ENCODE measurements at places on chromosomes 1 and 21.

- no peak for DNase-seq
Observed at GRCh38 chr1:198088360-198089071, 68.3 kb upstream of the NEK7 start.

DNA sequence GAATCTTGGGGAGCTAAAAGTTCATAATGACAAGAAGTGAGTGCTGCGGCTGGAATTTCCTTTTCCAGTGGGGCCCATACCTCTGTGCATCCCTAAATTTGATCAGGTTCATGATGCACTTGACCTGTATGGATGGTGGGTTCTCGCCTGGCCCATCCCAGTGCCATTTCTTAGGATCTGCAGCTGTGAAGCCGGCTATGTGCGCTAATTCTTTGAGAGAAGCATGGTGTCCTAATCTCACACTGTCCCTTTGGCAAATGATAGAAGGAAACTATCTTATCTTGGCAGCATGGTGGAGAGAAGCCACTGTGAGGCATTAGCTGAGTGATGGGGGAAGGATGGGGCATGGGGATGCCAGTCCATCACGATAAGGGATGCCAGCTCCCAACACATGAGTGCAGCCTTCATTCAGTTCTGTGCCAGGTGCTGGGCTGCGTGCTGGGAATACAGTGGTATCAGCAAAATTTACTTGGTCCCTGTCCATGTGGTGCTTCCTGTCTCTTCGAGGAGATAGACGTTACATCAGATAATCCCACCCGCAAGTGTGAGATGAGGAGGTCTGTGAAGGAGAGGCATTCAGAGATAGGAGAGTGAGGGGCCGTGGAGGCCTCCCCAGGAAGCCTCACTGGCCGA, 30.5 kb downstream of the STUM start:
- DNase-seq = no peak

DNA sequence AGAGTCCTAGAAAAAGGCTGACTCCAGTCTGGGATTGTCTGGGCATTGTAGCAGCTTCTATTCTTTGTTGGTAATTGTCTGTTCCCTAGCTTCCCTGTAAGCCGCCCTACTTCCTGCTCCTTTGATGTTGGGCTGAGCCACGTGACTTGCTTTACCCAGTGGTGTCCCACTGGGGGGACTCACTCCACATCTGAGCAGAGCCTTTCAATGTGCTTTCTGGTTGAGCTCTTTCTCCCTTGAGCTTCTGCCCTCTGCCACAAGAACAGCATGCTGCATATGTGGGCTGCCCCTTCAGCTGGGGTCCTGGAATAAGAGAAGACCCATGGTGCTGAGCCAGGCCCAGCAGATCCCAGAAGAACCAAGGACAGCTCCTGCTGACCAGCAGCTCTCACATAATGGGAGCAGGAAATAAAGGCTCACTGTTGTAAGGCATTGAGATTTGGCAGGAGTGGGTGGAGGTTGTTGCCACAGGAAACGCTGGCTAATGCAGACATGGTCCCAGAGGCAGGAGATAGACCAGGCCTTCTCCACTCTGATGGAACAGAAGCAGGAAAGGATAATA, 276.3 kb upstream of the GJB5 start:
- DNase-seq = no peak

- DNase-seq = no peak
Observed at GRCh38 chr21:42163511-42163863, 55.5 kb upstream of the ABCG1 start.

DNA sequence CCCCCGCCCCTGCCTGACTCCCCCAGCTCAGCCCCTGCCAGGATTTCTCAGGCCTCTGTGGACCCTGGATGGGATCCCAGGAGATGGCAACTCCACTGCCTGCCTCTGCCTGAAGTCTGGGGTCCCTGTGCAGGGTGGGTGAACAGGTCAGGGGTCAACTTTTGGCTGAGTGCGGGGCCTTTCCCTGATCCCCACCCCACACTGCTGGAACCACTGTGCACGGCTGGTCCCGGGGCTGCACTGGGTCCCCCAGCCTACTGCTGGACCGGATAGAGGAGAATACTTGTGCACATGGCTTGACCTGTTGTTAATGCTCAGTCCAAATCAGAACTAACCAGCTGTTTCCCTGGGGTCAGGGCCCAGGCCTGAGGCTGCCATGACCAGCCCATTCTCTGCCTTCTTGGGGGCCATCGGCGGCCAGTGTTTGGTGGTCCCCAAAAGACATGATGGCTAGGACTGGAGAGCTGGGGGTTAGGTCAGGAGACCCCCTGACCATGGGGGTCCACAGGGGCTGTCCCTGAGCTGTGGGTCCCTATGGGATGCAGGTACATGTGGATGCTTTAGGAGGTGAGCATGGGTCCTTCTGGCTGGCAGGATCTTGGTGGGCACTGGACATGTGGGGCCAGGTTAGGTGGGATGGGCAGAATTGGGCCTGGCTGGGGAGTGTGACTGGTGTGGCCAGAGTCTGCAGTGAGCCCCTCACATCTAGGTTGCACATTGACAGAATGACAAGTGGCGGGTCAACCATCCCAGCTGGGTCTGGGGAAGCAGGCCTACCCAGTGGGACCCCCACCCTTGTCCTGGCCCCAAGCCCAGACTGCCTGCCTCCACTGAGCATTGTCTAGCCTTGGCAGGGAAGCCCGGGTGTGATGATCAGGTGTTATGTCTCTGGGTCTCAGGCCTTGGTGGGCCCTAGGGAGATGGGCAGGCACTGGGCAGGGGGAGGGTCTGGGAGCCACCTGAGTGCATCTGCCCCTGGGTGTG, 19.0 kb upstream of the ZNF678 start:
- DNase-seq = no peak

- no peak for DNase-seq
Observed at GRCh38 chr1:24931146-24931467, 1.0 kb upstream of the RUNX3 start.

DNA sequence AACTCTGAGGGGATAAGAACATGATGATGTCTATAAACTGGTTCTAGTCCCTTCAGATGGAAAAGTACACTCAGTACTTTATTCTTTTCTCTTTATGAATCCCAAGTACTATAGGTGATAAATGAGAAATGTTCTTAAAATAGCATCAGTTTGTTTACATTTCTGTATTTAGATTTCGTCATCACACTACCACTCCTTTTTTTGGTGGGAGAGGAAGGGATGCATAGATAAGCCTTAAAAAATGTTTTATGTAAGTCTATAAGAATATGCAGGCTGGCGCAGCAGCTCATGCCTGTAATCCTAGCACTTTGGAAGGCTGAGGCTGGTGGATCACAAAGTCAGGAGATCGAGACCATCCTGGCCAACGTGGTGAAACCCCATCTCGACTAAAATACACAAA, 144.8 kb downstream of the USP25 start:
- no peak for DNase-seq

DNA sequence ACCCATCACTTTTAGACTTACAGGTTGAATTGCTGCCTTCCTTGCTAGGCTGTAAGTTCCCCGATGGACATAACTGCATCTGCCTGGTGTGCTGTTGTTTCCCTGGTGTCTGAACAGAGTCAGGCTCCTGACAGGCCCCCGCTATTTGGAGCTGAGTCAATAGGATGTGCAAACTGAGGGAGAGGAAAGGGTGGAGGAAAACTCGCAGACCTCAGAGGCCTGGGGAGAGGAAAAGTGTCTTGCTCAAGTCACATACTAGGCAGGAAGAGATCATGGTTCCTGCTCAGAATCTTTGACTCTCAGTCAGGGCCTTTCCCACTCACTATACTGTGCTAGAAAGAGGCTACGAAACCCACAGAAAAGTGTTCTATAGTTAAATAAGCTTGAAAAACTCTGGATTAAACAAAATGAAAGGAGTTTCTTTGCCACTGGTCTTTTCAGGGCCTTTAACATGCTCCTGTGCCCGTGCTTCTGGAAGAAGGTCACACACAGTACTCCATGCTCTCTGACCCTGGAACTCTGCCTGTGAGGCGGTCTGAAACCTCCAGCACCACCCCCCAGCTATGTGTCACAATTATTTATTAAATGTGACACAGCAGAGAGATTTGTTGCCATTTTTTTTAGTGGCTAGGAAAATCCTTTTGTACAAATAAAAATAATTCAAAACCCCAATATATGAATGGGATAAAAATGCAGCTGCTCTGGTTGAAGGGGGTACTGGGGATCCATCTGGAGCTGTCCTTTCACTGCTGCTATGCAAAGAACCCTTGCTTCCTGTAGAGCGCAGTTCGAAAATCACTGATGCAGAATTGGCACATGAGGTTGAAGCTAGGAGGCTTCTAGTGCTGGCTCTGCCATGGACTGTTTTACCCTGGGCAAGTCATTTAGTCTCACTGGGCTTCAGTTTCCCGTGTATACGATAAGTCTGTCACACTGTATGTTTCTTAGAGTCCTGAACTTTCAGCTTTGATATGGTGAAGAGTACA, 20.1 kb upstream of the CDCP2 start:
- DNase-seq = no peak

DNA sequence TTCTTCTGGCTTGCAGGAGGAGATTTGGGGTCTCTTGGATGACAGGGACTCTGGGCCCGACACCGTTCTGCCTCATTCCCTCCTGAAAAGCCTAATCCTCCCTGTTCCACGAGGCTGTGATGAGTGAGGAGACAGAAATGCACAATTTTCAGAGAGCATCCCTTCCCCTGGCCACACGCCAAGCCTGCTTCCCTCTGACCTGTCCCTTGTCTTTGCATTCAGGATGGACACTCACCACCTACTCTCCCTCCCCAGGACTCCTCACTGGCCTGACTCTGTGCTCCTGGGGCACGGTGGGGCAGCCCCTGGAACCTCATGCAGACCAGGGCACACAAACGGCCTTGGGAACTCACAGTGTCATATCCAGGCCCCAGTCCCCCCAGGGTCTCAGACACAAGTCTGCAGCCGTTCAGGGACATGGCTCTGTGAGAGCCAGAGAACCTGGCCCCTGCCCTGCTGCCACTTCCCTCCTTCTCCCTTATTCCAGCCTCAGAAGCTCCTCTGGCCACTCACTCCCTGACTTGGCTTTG, 3.5 kb upstream of the PRAMEF12 start:
- DNase-seq = no peak

DNA sequence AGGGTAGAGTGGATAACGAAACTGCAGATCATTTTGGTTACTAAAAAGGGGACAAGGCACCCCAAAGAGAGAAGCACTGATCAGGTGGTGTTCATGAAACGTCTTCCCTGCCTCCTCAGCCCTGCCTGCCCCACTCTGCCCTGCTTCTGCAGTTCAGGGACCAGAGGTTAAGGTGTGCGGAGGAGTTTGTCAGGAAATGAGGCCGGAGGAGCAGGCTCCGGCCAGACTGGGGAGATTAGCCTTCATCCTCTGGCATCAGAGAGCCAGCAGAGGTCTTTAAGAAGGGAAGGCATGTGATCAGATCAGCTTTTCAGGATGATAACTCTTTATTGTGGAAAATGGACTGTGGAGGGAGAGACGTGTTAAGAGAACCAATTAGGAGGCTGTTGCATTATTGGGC, 291.9 kb upstream of the NR5A2 start:
- no peak for DNase-seq

Measured in activated CD4-positive, alpha-beta T cell treated with anti-CD3 and anti-CD28 coated beads for 48 hours (primary cell).